ENCODE measurements at places on chromosomes 3 and 15.

- DNase-seq: no peak
Observed at GRCh38 chr3:123337948-123338619, 110.8 kb downstream of the ADCY5 start.

- no peak for DNase-seq
Observed at GRCh38 chr3:139284221-139284620, 59.6 kb upstream of the MRPS22 start.

GRCh38 chr3:127039719-127040118 is 56.8 kb downstream of the PLXNA1 start:
- DNase-seq: no peak

- no peak for DNase-seq
Observed at GRCh38 chr3:81245043-81245442, 516.4 kb downstream of the GBE1 start.

- no peak for DNase-seq
Observed at GRCh38 chr3:42667096-42667522, 13.6 kb downstream of the ZBTB47 start.

GRCh38 chr15:73897441-73898261 is 24.3 kb downstream of the TBC1D21 start:
- DNase-seq: peak; percentile 72

GRCh38 chr3:130354430-130354829 is 9.0 kb downstream of the COL6A5 start:
- no peak for DNase-seq

DNA sequence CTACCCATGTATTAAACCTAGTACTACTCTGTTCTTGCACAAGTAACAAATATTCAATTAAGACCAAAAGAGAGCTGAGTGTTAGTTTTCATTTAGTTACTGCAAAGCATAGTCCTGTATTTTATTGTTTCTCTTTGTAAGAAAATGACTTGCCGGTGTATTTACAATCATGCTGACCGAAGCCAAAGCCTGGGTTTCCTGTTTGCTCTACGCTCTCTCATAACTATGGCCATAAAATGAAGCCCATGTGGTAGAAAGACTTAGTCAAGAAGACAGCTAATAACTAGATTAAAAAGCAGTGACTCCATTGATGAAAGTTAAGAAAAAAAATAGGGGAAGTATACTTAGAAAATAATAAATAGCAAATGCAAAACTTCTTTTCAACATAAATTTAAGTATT is 479.9 kb downstream of the CNTN4 start:
- no peak for DNase-seq

DNA sequence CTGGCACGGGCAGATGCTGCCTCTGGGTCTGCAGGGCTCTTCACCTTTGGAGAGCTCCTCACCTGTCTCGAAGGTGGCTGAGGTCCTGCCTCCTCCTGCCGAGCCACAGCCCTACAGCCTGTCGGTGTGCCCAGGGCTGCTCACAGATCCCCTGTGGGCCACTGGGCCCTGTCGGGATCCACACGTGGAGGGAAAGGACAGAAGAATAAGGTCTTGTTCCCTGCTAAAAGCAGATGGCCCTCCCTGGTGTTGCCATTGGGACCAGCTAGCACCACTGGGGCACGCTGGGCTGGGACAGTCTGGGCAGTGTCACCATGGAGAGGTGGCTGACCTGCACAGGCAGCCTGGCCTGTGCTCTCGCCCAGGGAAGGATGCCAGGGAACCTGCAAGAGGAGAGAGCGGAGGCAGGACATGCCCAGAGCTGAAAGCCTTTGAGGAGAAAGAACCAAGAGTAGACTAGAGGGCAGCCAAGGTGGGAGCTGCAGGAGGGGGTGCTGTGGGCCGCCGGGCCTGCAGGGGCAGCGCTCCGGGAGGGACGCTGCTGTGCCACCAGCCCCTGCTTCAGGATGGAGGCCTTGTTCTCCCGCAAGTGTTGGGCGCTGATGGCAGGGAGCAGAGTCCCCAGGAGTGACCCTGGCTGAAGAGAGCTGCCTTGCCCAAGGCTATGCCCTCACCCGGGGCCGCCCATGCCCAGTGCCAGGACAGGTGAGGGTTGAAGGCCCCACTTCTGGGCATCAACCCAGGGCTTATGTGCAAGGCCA is 210.2 kb downstream of the XXYLT1 start:
- DNase-seq: no peak

- no peak for DNase-seq
Observed at GRCh38 chr3:186997061-186997460, 66.7 kb downstream of the ST6GAL1 start.

- DNase-seq: no peak
Observed at GRCh38 chr3:152204218-152204617, 64.5 kb upstream of the MBNL1 start.

- DNase-seq: no peak
Observed at GRCh38 chr15:87576486-87577176, 679.9 kb downstream of the NTRK3 start.

DNA sequence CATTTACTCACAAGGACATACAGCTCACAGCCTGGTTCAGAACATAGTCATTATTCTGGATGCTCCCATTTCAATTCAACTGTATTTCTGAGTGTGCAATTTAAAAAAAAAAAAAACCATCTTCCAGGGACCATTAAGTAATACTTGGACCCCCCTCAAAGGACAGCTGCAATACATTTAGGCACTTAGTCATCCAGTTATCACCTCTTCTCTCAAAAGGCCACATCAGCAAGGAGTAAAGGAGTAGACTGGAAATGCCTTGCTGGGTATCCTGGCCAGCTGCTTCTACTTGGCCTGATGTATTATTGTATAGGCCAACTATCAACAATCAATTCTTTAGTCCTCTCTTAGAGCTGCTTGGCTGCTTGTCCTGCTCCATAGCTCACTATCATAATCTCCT is 211.4 kb upstream of the SETMAR start:
- DNase-seq: no peak

GRCh38 chr3:49119439-49119838 is 1.2 kb downstream of the USP19 start:
- DNase-seq: no peak

- DNase-seq: no peak
Observed at GRCh38 chr3:117417411-117417810, 707.8 kb downstream of the TUSC7 start.

DNA sequence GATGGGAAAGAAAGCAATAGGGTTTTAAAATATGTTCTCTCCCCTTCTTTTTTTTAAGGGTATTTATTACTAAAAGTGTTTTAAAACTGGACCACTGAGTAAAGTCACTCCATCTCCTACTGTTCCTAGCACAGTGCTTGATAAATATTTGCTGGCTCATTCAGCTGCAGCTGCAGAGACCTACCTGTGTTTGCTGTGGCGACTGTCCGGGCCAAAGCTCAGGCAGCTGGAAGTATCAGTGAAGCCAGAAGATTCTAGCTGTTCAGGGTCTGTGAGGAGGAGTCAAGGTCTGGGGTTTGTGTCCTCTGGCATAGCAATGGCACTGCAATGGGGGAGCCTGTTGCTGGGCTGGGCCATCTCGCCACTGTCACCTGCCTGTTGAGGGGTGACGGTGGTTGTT is 109.9 kb downstream of the RPLP1 start:
- DNase-seq: no peak

GRCh38 chr3:106829206-106829605 is 548.0 kb upstream of the CCDC54 start:
- no peak for DNase-seq

- DNase-seq: no peak
Observed at GRCh38 chr15:62603742-62604141, 438.7 kb upstream of the C2CD4B start.

DNA sequence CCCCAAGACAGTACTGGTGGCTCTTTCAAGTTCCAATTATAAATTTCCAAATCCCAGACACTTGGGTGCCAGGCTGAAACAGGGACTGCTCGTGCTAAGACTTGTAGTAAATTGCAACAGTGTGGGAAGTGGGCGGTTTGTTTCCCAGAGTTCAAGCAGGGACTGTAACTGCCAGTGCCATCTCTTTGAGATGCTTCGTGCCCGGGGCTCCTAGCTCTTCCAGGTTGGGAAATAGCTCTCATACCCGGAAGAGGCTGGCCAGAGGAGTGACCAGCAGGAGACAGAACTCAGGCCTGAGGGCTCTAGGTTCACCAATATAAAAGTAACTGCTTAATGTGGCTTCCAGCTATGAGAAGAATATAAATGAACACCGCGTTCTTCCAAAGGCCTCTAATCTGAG is 54.0 kb upstream of the NEO1 start:
- no peak for DNase-seq

- DNase-seq: no peak
Observed at GRCh38 chr15:31034152-31034551, 42.7 kb upstream of the MTMR10 start.

DNA sequence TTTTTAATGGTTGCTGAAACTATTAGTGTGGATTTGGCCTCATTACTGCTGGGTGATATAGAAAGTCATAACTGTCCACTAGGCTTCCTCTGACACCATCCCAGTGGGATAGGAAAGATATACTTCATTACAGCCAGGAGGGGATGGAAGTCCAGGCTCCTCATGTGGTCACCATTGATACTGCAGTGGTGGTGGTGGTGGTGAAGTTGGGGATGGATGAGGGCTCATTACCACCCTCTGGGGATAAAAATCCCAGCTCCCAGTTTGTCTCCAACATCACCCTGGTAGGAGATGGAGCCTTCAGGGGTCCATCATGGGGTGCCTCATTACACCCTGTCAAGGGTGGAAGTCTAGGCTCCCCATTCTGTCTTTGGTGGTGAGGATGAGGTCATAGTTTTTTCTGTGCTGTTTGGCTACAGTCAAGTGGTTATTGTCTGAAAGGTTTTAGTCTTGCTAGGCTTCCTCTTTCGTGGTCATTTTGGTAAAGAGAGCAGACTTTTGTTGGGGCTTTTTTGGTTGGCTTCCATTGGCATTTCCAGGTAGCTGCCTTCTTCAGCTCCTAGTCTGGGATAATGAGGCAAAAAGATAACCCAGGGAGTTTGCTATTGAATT is 30.1 kb upstream of the FILIP1L start:
- no peak for DNase-seq

- no peak for DNase-seq
Observed at GRCh38 chr3:69675786-69676530, 63.3 kb upstream of the MITF start.

DNA sequence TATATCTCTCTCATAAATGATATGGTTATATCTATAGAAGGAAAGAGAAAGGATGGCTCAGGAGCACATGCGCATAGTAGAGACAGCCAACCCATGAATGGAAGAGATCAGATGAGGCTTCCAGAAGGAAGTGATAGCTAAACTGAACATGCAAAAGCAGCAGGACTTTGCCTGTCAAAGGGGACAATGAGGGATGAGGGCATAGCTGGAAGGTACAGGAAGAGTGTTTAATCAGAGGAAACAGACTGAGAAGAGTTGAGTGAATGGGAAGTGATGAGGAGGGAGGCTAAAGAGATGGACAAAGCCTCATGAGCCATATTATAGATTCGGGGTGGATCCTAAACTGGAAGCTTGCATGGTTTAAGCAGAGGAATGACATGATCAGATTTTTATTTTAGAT is 26.5 kb upstream of the VEPH1 start:
- DNase-seq: no peak

GRCh38 chr15:72034351-72034750 is 83.6 kb downstream of the MYO9A start:
- no peak for DNase-seq

DNA sequence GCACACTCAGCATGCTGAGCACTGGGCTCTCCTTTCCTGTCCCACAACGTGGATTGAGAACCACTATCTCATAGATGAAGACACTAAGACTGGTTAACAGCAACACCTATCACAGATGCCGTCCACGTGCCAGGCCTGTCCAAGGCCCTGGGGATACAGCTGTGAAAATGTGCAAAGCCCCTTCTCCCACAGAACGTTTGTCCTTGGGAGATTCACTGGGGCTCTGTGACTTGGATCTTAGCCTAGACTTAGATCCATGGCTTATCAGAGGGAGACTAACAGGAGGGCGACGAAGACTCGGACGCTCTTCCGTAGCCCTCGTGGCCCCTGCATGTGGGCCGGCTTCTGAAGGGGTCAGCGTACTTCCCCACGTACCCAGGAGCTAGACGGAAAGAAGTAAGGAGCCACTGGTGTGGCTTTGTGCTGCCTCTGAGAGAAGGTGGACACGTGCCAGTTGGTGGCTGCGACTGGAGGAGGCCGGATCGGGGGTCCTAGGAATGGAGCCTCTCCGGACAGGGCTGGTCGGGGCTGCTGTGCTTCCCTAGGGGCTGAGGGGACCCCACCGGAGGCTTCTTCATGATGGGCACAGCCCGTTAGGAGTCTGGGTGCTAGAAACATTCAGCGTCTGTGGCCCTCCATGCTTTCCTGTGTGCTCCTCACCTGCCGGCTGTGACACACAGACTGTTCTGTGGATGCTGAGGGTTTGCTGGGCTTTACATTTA is 964 bp downstream of the NRROS start:
- no peak for DNase-seq

DNA sequence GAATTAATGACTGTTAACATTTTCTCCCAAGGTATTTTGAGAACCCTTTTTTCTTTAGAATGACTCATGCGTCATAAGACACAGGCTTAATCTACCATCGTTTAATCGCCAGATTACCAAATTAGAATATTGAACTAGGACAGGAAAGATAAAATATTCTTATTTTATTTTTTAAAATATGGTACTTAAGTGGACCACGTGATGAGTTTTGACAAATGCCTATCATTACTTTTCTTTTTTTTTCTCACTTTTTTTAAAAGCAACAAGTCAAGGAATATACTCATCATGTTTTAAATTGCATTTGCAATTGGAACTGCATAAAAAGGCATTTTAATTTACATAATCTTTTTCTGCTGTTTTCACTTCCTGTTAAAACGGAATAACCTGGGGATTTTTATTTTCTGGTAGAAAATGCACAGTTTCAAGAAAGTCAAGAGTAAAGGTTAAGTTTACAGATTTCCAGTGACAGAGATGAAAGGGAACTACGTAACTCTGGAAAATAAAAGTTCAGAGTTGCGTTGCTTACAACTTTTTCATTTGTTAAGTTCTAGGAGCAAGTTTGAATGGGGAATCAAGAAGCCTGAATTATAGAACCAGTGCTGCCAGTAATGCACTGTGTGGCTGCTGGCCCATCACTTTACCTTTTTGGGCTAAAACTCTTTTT is 23.6 kb downstream of the SIAH2 start:
- DNase-seq: no peak

GRCh38 chr15:80861731-80862170 is 82.6 kb downstream of the CEMIP start:
- no peak for DNase-seq

DNA sequence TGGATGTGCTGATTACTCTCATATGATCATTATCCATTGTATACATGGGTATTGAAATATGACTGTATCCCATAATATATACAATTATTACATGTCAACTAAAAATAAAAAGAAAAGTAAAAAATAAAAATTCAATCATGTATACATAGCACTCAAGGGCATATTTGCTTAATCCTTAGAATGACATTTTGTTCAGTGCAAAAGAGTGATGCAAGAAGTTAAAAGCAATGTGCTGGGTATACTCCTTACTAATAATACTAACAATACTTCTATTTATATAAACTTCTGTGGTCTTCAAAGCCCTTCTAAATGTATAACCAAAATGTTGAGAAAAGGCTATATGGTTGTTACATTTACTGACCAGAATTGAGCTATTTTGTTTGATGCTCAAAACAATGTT is 23.2 kb upstream of the TM4SF1 start:
- no peak for DNase-seq

Data from WERI-Rb-1 (cell line).